ENCODE measurements at places on chromosomes 2 and 18.

GRCh38 chr18:8264861-8265411, 344.3 kb upstream of the RAB12 start:
- DNase-seq, result peak; percentile 82

DNA sequence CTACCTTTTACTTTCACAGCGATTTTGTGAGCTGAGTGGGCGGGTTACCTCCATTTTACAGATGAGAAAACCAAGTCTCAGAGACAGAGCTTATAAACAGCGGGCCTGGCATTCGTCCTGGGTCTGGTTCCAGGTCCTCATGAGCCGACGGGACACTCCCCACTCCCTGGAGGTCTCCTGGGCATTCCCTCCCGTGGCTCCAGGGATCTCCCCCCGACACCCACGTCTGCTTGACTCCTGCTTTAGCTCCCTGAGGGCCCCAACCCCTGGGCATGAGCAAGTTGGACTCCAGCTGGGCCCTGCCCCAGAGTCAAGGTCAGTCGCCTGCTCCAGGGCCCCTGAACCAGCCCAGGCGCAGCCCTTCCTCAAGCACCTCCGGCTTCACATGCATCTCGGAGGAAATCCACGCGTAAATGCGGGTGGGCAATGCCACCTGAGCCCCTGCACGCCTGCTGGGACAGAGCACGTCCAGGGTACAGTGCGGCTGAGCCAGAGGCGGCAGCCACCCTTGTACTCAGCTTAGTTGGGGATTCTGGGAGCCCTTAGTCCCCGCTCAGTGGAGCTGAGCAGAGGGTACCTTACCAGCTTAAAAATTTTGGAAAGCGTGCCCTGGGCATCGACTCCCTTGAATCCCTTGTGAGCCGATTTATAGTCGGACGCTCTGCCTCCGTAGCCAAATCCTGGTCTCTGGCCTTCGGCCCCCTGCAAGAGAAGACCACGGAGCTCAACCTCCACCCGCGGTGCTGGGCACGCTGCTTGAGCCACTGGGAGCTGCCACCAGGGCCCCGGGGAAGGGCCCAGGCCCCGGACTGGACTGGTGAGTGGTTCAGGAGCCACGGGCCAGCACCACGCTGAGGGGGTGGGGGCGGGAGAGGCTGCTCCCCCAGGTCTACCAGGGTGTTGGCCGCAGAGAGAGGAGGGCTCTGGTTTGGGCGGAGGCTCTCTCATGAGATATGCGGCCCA, 148.1 kb downstream of the MBP start:
- no peak for DNase-seq

DNA sequence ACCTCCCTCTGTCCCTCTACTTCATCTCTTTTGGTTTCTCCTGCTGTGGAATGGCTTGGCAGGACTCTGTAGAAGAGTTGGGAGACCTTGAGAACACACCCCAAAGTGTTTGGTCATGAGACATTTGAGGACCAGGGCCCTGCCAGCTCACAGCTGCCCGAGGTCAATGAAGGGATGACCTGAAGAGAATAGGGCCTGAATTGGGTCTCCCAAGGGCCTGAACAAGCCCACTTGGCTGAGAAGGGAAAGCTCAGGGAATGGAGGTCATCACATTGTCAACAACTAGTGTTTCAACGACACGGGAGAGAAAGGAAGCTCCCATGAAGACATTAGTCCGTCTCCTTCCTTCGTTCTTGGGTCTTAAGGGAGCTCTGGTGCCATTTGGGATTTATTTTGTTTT, 52.8 kb downstream of the TTC32 start:
- no peak for DNase-seq

DNA sequence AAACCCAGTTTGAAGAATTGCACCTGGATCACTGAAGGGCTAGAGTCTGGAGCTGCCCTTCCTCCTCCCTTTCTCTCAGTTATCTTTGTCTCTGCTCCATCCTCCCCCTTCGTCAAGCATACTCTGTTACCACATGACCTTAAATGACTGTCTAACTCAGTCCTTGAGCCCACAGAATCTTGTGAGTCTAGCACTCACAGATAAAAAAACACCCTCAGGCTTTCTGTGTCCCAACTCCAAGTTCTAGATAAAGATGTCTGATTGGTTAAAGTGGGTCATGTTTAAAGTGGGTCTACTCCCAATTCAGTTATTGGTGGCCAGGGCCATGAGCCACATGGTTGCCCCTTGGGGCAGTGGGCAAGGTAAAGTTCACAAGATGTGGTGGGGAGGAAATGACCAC, 53.5 kb upstream of the CYP1B1 start:
- no peak for DNase-seq

GRCh38 chr18:9418047-9418690, 57.1 kb upstream of the RALBP1 start:
- no peak for DNase-seq

GRCh38 chr18:8359481-8359880, 249.8 kb upstream of the RAB12 start:
- no peak for DNase-seq

GRCh38 chr2:101837354-101837753, 139.8 kb downstream of the MAP4K4 start:
- DNase-seq, result no peak

DNA sequence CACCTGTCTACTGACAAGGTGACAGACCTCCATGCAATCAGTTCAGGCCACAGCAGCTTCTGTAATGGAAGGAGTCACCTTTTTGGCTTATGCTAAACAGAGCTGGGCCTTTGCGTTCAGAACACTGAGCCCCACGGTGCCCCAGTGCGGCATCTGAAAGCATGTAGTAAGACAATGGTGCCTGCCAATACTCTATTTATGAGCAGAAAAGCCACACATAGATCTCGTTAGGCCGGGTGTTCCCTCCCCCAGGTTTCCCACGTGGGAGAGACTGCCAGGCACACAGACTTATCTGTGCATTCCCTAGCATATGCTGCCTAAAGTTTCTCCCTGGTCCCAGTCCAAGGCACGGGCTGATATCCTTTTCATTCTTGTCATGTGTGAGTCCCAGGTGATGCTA, 150.9 kb downstream of the ACTR3 start:
- DNase-seq, result no peak

- no peak for DNase-seq
These were observed 3057.4 kb downstream of the RPIA start for GRCh38 chr2:91748902-91749301.

DNA sequence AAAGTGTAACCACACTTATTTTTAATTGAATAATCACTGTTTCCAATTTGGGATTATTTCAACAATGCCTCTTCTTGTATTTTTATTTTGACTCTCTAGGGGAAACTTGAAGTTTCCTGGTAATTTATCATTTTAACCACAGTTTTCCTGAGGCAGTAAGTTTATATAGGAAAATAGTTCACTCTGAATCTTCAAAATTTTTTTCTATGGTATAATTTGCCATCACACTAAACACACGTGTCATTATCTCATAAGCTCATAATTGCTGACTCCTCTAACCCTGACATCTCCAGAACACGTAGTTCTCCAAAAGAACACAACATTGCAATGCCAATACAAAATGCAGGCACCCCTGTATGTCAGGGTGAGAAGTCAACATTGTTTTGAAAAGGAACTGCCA, 102.2 kb upstream of the FZD7 start:
- no peak for DNase-seq

- DNase-seq, result no peak
These were observed 5.7 kb downstream of the CYP26B1 start for GRCh38 chr2:72141881-72142451.

- DNase-seq, result no peak
These were observed 62.4 kb upstream of the GCFC2 start for GRCh38 chr2:75772908-75773630.

DNA sequence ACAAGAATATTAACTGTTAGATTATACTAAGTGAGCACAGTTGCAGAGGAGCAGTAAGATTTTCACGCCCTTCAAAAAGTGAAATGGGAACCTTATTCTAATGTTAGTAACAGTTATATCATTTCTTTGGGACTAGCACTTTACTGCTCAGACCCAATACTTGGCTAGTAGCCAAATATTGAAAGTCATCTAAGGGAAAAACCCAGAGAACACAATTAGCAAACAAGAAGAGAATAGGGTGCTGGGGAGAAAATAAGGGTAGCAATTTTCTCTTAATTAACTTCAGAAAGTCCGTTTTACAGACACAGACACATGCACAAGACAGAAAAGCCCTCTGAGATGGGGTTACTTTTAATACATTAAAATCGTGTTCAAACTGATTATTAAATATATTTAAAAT, 71.8 kb downstream of the ID2 start:
- DNase-seq, result no peak

DNA sequence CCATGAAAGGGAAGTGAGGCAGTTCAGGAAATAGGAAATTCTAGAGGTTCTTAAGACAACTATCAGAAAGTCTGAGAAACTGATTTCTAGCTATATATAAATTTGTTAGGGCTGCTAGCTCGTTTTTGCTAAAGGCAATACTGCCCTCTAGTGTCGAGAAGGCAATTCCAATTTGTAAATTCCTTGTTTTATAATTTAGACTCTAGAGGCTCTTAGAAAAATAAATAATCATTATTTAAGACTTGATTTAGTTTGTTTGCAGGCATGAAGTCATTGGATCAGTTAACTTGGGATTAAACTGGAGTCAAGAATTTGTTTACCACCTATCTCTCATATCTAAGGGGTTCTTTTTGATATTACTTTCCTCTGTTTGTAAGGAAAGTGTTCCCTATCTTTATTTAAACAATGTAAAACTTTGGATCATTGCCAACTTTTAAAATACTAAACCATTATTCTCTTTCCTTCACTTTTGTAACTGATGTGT, 66.2 kb downstream of the ACVR2A start:
- DNase-seq, result peak; percentile 80

GRCh38 chr2:159086826-159087225, 118.4 kb downstream of the TANC1 start:
- DNase-seq, result no peak

GRCh38 chr2:86189782-86190416, 5.4 kb downstream of the IMMT start:
- no peak for DNase-seq

DNA sequence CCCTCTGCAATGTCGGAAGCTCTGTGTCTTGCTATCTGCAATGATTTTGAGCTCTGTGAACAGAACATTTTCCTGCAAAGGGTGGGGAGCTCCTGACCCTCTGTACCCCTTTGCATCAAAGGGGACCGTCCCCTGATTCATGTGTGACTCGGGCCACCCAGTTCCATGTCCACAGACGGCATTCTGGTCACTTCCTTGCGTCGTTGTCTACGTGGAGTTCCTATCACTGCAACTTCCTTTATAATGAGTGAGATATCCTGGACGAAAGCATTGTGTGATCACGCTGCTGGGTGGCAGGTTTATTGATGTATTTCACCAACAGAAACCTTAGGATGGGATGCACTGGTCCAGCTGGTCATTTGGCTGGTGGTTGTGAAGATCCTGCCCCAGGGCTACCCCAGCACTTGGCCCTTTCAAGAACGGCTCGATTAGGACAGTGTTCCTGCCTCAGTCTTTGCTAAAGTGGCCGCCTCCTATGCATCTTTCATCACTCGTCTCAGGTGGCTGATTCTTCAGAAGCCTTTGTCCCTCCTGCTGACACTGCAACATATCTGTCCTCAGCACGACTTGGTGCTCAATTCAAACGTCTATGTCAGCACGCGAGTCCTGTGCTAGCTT, 202.7 kb downstream of the ACKR3 start:
- no peak for DNase-seq

- DNase-seq, result no peak
These were observed 385.8 kb downstream of the ZEB2 start for GRCh38 chr2:144133936-144134665.

DNA sequence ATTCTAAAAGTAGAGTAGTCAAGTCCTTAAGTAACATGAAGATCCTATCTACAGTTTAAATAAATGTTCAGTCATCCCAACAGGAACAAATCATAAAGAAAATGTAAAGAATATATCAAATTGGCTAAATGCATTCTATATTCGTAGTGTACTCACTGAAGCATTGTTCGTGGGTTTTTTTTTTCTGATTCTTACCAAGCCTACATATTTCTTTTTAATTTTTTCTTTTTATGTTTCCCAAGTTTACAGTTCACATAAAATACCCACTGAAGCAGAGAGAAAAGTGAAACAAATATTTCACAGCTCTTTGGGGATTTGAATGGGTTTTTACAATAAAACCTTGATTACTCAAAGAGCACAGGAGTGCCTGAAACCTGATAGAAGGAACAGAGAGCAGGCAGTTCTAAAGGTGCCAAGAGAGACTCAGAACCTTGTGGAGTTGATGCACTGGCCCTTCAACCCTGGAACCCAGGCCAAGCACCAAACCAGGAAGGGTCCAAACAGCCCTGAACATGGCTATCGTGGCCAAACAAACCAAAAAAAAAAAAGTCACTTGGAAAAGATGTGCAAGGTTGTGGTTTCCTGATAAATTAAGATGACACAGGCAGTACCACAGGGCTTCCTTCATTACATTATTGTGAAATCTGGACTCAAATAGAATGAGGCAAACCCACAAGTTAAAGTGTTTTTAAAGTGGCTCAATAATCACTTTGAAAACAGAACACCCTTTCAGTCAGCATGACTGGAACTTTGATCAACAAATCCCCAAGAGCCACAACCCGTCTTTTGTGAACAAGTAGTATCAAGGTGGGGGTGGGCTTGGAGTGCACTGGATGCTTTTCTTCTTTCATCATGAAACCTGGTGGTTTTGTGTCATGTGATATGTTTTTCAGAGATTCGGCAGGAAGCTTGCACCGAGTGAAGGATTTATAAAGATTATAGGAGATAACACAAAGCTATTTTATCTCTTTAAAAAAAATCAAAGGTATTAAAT, 245.0 kb upstream of the FN1 start:
- no peak for DNase-seq

DNA sequence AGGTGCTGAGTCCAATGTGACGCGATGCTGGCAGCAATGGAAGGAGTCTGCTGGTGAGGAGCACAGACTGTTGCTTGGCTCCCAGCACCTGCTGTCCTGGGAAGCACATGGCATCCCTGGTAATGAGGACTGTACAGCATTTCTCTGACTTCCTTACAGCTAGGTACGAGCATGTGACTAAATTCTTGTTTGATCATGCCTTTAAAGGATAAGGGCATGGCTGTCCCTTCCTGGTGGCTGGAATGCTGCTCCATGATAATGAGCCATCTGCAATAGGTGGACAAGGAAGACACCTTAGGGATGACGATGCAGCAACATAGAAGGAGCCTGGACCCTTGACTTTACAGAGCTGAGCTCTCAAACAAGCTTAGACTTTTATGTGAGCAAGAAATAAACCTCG, 278.0 kb upstream of the SPRED2 start:
- no peak for DNase-seq

- no peak for DNase-seq
These were observed 194.0 kb downstream of the NDUFA10 start for GRCh38 chr2:239831001-239831731.

- DNase-seq, result no peak
These were observed 310.0 kb downstream of the HRH4 start for GRCh38 chr18:24770311-24771024.
